ENCODE measurements at places on chromosomes 3 and 15.
A peak's percentile ranks its signal among the peaks of the same experiment; 100 is the strongest.

DNA sequence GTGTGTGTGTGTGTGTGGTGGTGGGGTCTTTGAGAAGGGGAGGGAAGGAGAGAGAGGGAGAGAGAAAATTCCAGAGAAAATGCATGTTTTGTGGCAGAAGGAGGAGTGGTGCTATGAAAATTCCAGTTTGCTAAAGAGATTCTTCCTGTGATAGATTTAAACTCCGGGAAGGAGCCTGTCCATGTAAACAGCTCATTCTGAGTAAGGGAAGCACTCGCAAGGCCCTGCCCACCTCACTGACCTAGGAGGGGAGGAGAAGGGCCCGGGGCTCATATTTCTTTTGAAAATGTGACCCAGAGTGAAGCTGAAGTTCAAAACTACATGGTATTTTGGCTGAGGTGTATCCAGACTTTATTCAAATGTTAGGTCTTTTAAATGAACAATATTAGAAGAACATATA, 41.3 kb downstream of the ADAMTSL3 start:
- DNase-seq, result no peak

DNA sequence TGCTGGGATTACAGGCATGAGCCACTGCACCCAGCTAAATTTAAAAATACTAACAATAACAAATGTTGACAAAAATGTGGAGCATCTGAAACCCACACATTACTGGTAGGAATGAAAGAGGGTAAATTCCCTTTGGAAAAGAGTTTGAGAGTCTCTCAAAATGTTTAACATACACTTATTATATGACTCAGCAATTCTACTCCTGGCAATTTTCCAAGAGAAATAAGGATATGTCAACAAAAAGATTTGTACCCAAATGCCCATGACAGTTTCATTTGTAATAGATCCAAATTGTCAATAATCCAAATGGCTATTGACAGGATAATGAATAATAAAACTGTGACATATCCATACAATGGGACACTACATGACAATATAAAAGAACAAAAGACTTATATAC, 9.0 kb downstream of the HCLS1 start:
- no peak for DNase-seq

DNA sequence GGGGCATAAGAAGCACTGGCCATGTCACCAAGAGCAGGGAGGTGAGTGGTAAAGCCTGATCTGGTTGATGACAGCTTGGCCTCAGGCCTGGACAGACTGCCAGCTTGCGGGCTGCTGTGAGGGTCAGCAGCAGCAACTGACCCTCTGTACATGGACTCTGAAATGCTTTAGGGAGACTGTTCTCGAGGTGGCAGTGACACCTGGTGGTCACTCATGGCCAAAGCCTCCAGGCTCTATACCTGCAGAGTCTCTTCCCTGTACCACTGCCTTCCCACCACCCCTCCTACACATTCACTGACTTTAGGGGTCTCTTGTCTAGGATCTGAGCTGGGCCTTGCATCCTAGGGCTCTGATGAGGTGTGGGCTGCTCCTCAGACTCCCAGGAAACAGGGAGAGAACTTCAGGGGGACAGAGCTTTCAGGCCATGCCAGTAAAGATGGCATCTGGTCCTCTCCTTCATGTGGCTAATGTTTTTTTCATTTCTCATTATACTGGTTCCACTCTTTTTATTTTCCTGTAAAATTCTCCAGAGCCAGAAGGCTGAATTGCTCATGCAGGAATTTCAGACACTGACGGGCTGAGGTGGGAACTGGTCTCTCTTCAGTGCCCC, 17.2 kb upstream of the TIMP4 start:
- DNase-seq, result no peak

GRCh38 chr15:68783226-68784058, 37.3 kb downstream of the ANP32A start:
- DNase-seq, result no peak

- DNase-seq, result no peak
These were observed 19.4 kb upstream of the ALPK3 start for GRCh38 chr15:84797801-84798200.

DNA sequence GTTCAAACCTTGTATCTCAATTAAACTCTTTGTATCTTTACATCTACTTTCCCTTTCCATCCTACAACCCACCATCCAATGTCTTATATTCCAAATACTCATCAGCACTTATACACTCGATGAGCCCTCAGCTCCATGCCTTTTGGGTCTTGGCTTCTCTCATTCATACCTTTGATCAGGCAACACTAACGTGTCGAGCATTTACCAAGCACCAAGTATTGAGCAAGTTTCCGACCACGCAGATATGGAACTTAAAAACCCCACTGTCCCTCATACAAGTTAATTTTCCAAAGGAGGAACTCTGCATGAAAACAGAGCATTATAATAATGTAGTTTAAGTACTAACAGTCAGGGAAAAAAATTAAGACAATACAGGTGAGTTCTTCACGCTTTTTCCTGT, 102.8 kb downstream of the IL1RAP start:
- no peak for DNase-seq

GRCh38 chr3:30586096-30586805, 20.1 kb upstream of the TGFBR2 start:
- no peak for DNase-seq

DNA sequence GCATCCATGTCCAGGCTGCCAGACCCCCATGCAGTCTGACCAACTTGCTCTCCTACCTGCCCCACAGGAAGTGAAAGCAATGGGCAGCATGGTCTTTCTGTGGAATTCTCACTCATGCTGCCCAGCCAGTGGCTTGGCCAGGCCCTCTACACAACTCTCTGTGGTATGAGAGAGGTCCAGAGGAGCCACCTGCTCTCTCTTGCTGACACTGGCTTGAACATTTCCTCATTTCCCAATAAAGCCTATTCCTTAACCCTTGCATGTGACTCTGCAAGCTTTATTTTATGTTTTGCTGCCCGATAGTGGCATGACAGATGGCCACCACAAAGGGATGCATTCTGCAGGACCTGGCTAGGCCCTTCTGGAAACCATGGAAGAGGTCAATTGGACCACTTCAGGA, 53.8 kb downstream of the CCR1 start:
- DNase-seq, result no peak

DNA sequence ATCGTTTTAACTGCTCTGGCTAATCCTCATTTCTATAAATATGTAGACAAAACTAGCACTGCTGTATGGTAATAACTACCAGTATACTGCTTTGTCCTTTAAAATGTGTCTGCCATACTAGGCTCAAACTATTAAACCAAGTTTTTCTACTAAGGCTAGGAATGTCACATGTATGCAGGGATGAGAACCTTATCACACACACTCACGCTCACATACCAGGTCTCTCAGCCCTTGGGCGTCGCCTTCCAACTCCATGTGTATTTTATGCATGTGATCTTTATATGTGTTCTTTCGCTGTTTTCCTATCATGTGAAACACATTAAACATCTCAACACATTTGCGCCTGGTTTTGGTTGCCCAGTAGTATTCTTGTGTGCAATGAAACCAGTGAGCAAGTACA, 32.6 kb downstream of the ATP2C1 start:
- no peak for DNase-seq

DNA sequence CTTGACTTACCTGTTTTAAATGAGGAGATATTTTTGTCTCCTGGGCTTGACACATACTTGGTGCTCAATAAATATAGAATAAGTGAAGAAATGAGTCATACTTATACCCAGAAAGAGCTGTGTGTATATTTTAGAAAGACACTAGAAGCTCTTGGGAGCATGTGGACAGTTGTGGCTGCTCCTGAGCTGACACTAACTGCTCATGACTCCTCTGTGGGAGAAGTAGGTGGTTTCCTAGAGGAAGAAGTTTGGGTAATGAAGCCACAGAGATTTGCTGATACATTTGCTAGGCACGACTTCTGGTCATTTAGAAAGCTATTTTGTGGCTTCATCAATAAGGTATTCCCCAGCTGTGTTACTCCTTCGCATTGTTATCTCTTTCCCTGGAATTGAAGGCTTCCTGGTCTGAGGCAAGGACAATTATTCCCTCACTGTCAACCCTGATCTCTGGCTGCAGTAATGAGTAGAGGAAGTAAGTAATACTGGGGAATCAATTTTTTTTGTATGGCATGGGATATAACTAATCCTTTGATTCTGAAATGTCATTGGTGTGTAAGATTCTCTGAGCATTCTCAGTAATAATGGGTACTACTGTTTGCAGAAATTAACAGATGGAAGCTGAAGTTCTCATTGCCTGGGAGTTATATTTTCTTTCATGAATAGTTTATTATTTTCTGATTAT, 79.6 kb upstream of the DCBLD2 start:
- no peak for DNase-seq

DNA sequence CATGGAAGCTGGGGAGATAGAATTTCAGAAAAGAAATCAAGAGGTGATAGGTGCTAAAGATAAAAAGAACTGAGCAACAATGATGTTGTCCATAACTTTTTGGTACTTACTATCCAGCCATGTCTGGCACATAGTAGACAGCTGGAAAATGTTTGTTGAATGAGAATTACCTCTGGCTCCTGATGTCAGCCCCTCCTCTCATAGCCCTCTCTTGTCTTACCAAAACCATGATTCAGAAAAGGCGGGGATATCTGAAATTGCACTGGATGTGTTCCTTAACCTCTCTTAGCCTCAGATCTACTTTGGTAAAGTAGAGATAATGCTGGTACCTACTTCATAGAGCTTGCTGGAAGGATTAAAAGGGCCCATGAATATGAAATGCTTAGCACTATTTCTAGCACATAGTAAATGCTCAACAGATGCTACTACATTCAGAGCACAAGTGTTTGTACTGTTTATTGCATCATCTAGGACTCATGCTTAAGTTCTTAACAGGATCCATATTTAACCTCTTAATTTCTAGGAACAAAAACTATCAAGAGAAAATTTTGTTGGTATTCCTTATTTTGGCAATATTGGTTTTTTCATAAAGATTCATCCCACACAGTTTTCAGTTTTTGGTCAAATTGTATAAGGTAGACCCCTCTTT, 780.9 kb upstream of the LMCD1 start:
- no peak for DNase-seq

DNA sequence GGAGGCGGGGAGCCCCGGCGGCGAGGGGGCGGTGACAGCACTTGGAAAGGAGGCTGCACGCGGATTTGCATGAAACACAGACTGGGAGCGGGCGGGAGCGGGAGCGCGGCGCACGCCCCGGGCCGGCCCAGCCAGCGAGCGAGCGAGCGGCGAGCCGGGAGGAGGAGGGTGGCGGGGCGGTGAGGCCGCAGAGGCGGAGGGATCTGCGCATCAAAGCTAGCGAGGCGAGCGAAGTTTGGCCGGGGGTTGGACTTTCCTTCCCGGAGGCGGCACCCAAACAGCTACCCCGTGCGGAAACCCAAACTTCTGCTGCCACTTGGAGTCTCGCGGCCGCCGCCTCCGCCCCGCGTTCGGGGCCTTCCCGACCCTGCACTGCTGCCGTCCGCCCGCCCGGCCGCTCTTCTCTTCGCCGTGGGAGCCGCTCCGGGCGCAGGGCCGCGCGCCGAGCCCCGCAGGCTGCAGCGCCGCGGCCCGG, at the start of gene SMAD3:
SMAD3 (plus strand) TSS at position 72 of the 475 bp plus-strand sequence. CDS start 553 bp downstream, outside the sequence.
- DNase-seq, result peak; percentile 91

DNA sequence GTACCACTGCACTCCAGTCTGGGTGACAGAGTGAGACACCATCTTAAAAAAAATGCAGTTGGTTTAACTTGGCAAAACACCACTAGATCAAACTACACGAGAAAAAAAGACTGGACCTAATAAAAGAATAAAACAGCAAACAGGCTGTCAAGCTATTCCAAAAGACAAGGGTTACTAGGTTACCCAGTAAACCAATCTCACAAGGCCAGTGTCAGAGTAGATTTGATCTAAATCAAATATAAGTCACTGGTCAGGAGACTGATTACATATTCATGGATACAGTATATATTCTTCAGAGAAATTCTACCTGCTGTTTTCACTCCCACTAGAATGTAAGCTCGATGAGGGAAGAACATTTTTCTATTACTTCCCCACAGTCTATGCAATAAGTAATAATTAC, 2.5 kb upstream of the GANC start:
- no peak for DNase-seq

GRCh38 chr15:94099574-94099960, 131.8 kb upstream of the MCTP2 start:
- no peak for DNase-seq

- DNase-seq, result no peak
These were observed 39.3 kb downstream of the LRRK1 start for GRCh38 chr15:100958326-100959065.

- DNase-seq, result no peak
These were observed 457.1 kb downstream of the MFSD1 start for GRCh38 chr3:159258934-159259333.

DNA sequence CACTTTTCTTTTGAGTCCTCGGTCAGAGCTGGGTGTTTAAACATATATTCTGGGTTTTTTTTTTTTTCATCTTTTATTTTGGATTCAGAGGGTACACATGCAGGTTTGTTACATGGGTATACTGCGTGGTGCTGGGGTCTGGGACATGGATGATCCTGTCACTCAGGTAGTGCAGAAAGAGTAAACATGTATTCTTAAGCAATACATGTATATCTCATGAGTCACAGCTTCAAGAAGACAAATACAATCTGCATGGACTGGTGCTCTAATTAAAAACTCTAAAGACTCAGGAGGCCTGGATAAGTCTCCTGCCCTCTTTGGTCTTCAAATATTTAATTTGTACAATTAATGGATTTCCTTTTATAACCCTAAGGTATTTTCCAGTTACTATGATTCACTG, 50.6 kb upstream of the PHLDB2 start:
- no peak for DNase-seq

- no peak for DNase-seq
These were observed 121.3 kb downstream of the THRB start for GRCh38 chr3:24373198-24373959.

DNA sequence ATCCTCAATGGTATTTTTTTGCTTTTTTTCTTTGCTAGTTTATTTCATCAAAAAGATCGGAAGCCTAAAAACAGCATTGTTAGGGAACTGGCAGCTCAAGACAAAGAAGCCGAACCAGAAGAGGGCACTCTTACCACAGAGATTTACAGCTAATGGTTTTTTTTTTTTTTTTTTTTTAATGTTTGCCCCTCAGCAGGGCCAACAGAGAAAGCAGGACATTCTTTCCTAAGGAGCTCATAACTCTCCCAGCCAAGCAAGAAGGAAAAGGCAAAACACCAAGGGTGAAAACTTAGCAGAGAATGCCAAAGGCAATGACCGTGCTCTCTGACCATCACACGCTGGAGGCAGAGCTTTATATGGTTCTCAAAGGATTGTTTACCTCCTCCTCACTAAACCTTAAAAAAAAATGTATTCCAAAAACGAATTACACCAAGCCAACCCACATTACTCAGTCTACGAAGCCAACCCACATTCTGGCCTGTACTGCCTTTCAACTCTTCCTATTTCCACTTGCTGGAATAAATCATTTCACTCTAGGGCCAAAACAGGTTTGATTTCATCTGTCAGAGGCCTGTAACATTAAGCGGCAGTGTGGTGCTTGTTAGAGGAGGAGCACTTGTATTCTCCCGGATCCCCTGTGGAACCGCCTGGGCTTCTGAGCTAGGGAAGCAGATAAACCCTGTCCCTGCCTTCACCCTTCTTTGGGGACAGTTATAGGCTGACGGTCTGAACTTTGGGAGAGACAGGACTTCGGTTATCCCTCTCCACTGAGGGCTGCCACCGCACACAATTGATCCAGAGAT, 35.6 kb upstream of the GYG1 start:
- peak; percentile 87 for DNase-seq

- no peak for DNase-seq
These were observed 204.6 kb downstream of the PLCL2 start for GRCh38 chr3:17089314-17089700.

- no peak for DNase-seq
These were observed 131.0 kb downstream of the PDZRN3 start for GRCh38 chr3:73493543-73494308.

Data from AG04450 (cell line).